ENCODE measurements at places on chromosomes 5 and 9.
A peak's percentile ranks its signal among the peaks of the same experiment; 100 is the strongest.

DNA sequence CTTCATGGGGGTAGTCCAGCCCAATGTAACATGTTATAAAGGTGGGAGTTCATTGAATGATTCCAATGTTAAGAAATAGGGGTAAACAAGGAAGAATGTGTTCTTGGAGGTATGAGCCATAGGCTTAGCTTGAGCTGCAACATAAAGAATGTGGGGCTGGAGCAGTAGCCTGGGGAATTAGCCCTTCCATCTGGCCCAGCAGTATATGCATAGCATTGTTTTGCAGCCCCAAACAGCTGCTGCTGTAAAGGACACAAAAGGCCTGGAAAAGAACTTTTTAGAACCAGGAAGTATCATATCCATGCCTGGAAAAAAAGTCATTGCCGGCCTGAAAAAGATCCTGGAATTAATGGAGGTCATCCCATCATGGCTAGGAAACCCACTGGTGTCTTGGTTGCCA is 55.8 kb upstream of the SMARCA2 start:
- DNase-seq, result no peak

DNA sequence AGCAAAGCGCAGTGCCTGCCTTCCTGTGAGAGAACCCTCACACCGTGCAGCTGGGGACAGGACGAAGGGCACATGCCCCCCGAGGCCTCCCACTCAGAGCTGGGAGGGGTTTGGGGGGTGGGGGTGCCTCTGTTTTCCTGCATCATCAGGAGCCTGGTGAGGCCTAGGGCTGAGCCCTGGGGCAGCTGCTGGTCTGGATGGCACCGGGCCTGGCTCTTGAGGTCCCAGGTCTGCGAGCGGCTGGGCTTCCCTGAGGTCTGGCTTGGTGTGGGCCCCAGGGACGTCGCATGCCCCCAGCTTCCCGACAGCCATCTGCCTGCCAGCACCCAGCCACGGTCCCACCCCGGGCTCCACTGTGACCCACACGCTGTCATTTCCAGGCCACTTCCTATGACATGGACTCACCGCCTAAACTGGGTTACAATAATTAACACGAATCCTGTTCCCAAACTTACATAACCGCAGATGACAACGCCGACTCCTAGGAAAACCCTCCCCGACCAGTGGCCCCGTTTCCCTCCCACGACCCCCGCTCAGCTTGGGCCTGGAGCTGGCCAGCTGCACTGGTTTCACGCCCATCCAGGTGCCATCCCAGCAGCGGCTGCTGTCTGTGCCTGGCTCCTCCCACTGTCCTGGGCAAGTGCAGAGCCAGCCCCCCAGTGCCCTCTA is 8.7 kb downstream of the NACC2 start:
- DNase-seq, result no peak

GRCh38 chr5:36530215-36530614 is 76.2 kb upstream of the SLC1A3 start:
- DNase-seq, result no peak

DNA sequence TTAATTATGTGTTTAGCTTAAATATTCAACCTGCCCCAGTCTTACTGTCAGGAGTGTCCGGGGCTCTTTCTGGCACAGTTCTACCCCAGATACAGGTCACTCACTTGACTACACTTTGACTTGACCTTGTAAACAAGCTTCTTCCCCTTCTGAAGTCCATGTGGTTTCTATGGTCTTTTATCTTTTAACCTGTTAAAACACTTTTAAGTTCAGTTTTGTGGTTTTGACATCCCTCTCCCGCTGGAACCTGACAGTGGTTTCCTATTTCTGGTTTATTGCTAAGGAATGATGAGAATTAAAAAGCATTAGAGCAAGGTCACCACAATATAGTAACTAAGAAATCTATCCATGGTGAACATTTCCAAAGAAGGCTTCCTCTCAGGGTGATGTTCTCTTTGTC is 300.1 kb downstream of the TMEM167A start:
- DNase-seq, result no peak

DNA sequence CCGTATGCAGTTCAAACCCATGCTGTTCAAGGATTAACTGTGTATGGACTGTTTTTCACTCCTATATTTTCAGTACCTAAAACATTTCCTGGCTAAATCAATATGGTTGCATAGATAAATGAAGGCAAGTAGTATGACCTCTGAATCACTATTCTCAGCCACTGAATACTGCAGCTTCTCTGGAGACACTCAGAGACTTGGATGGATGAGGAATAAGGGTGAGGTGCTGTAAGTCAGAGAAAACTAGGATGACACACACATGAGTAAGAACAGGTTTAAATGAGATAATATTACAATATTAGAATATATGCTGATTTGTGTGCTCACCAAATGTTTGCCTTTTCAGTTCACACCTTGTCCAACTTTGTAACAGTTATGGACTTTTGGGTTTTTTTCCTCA is 26.0 kb upstream of the ANXA1 start:
- DNase-seq, result no peak

DNA sequence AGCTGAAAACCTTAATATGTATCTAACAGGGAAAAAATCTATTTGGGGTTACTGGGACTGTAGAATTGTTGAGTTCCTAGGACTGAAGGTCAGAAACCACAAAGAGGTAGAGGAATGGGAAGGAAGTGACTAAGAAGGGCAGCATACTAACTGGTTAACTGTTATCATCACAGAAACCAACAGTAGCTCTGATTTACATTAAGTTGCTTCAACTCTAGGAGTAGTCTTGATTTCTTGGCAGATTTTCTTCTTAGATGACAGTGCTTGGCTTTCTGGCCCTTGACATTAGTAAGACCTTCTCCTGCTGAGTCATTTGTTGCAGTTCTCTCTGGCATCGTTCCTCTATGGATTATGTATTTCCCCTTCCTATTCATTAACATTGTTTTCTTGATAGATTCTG is 116.1 kb upstream of the RASA1 start:
- DNase-seq, result peak; percentile 56

DNA sequence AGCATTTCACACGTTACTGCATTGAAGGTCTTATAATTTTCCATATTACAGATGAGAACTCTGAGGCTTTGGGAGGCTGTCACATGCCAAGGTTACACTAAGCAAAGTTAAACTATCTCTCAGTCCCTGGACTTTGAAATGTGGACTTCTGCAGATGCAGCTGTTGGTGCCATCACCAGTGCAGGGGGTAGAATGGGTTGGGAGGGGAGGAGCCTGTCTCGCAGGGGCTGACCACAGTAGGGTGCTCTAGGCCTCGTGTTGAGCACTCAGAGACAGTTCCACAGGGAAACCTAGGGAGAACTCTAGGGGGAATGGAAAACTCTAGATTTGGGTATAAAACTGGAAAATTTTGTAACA is 220.9 kb downstream of the MAPKAP1 start:
- no peak for DNase-seq

- no peak for DNase-seq
Measured at GRCh38 chr9:26175264-26175663, 497.0 kb upstream of the TUSC1 start.

DNA sequence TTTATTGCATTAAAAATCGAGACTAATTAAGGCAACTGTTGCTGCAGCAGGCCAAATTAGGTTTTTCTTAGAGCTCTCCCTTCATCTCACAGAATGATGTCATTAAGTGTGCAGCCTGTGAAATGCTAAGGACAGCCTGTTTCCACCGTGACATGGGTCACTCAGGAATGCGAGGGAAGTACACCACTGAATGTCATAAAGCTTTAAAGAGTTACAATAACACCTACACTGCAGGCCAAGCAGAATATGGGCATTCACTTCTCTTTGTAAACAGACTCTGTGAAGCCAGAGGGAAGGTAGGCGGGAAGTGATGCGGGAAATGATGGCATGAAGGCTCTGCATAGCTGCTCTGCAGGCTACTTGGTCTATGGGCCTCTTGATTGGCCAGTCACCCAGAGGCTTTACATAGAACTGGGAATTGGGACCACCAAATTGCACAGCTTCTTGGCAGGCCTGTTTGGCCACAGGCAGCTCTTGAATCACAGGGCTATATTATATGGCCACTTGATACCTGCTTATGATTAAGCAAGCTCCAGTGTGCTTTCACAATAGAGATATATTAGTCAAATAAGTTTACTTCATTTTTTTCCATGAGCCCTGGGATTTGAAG is 28.4 kb upstream of the AOPEP start:
- peak; percentile 13 for DNase-seq
